ENCODE measurements at places on chromosomes 1 and 21.

DNA sequence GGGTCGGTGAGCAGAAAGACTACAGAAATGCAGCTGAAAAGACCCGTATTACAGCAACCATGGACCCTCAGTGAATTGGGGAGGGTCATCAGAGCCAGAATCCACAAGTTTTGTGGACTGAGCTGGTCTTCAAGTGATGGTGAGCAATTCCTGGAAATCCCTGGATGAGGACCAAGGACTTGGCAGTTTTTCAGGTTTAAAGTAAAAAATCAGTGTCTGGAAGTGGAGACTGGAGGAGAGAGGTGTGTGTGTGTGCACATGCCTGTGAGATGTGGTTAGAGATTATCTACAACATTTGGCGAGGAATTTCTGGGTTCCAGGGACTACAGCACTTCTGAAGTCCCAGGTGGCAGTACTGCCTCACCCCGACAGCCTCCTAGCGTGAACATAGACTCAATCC is 56.4 kb downstream of the KIRREL1 start:
- no peak overlapping the region for H3K27ac ChIP-seq
- no peak overlapping the region for H3K4me3 ChIP-seq

DNA sequence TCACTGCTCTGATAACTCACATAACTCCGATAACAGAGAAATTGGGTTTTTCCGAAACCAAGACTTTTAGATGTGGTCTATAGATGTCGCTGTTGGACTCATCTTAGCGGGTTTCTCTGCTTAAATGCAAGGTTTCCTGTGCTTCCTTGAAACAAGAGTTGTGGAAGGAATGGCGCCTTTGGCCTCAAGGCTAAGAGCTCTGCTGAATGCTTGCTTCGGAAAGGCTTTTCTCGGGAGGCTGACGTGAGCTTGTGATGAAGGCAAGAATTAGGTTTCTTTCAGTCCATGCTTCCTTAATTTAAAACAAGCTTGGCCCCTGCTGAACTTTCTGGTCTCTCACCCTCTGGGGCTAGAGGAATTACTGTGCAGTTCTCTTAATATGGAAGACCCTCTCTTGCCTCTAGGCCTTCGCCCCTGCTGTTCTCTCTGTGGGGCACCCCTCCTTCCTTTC is 113.5 kb downstream of the MAP3K21 start:
- H3K36me3 ChIP-seq: no peaks in the 10 kb centered on the region
- peaks cover 17% of the 10 kb centered on the region for H3K27me3 ChIP-seq
- peak; percentile 8 for DNase-seq
- no peak overlapping the region for H3K4me3 ChIP-seq

DNA sequence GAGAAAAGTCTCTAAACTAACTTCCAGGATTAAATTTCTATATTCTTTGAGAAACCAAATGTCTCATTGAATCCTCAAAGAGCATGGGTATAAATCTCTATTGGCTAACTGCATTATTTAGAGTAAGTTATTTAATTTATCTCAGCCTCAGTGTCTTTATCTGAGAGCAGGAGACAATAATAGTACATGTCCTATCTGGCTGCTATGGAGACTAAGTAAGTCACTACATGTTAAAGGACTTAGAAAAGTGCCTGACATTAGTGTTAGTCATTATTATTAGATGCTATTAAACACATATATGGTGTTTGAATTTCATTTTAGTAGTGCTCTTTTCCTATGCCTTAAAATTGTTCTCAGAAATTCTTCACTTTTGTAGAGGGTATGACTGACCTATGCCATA is 505.2 kb downstream of the NEGR1 start:
- DNase-seq: no peak
- no peaks in the 10 kb centered on the region for H3K4me1 ChIP-seq
- H3K4me3 ChIP-seq: no peak overlapping the region
- H3K27me3 ChIP-seq: no peaks in the 10 kb centered on the region

GRCh38 chr1:232676307-232676706 is 46.4 kb upstream of the SIPA1L2 start:
- peaks cover 2% of the 10 kb centered on the region for H3K27me3 ChIP-seq
- no peaks in the 10 kb centered on the region for H3K4me1 ChIP-seq
- DNase-seq: no peak
- no peak overlapping the region for H3K4me3 ChIP-seq

- H3K36me3 ChIP-seq: no peaks in the 10 kb centered on the region
- DNase-seq: no peak
- H3K4me1 ChIP-seq: peaks cover 16% of the 10 kb centered on the region
- H3K4me3 ChIP-seq: no peak overlapping the region
- H3K27me3 ChIP-seq: no peaks in the 10 kb centered on the region
- H3K27ac ChIP-seq: no peak overlapping the region
These were observed 198.6 kb upstream of the JUN start for GRCh38 chr1:58982259-58982998.

DNA sequence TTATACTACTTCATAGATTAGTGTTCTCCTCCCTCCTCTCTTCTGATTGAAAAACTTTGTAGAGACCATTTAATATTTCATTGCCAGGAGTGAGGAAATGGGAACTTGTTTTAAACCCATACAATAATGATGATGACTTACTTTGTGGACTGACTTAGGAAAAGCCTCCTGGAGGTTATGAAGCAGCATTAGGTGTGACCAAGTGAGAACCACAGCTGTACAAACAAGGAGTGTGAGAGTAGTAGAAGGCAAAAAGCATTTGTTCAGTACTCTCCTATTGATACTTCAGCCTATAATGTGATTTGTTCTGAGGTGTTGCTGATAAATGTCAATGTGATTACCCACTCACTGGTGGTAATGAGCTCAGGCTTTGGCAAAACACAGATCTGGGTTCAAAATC is 8.4 kb downstream of the TIPRL start:
- no peak overlapping the region for H3K4me3 ChIP-seq
- peaks cover 37% of the 10 kb centered on the region for H3K36me3 ChIP-seq
- no peaks in the 10 kb centered on the region for H3K27me3 ChIP-seq
- no peak for DNase-seq
- peaks cover 5% of the 10 kb centered on the region for H3K4me1 ChIP-seq

- H3K27me3 ChIP-seq: peaks cover 3% of the 10 kb centered on the region
- no peak overlapping the region for H3K4me3 ChIP-seq
- no peaks in the 10 kb centered on the region for H3K36me3 ChIP-seq
- no peak overlapping the region for H3K27ac ChIP-seq
- H3K4me1 ChIP-seq: no peaks in the 10 kb centered on the region
These were observed 29.3 kb upstream of the SRSF10 start for GRCh38 chr1:24009406-24009805.

DNA sequence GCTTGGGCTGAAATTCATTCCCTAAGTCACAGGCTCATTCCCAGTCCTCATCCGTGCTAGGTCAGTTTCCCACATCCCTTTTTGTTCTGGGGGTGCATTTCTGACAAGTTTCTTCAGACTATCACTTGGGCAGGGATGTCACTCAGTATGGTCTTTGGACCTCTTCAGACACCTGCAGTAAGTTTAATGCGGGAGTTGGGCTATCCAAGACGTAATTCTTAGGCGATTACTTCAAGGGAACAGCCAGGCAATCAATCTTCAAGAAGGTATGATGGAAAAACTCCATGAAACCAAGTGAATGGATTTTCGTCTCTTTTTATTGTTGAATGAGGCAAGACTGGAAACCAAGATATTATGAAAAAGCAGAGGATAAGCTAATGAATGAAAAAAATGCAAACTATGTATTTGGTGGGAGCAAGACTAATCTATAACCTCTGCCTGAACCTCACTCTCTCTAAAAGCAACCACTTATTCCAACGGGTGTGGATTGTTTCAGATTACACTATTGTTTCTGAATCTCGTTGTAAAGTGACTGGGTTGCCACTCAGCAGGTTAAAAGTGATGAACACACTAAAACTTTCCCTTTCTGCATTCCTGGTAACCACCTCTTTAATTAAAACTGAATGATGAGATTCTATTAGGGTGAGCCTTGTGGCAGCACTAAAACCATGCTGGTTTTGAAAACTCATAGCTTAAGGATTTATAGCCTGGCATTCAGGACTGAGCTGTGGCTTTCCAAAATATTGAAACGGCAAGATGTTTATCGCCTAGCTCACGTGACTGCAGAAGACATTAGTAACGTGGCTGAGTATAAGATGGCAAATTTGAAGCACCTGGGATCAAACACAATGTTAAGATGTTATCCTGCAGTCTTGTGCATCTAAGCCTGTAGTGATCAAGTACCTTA is 1.1 kb downstream of the RASAL2 start:
- H3K4me3 ChIP-seq: peak overlapping the region; percentile 6
- no peak for DNase-seq
- peaks cover 12% of the 10 kb centered on the region for H3K4me1 ChIP-seq
- H3K27me3 ChIP-seq: peaks cover 64% of the 10 kb centered on the region
- H3K27ac ChIP-seq: no peak overlapping the region

- no peaks in the 10 kb centered on the region for H3K4me1 ChIP-seq
- no peaks in the 10 kb centered on the region for H3K36me3 ChIP-seq
- H3K27me3 ChIP-seq: no peaks in the 10 kb centered on the region
- no peak overlapping the region for H3K27ac ChIP-seq
- H3K4me3 ChIP-seq: no peak overlapping the region
These were observed 160.2 kb downstream of the DENND1B start for GRCh38 chr1:197614916-197615692.

GRCh38 chr1:227777156-227777555 is 38.3 kb upstream of the PRSS38 start:
- no peaks in the 10 kb centered on the region for H3K36me3 ChIP-seq
- H3K4me1 ChIP-seq: peaks cover 15% of the 10 kb centered on the region
- H3K4me3 ChIP-seq: no peak overlapping the region
- no peak overlapping the region for H3K27ac ChIP-seq
- H3K27me3 ChIP-seq: no peaks in the 10 kb centered on the region

DNA sequence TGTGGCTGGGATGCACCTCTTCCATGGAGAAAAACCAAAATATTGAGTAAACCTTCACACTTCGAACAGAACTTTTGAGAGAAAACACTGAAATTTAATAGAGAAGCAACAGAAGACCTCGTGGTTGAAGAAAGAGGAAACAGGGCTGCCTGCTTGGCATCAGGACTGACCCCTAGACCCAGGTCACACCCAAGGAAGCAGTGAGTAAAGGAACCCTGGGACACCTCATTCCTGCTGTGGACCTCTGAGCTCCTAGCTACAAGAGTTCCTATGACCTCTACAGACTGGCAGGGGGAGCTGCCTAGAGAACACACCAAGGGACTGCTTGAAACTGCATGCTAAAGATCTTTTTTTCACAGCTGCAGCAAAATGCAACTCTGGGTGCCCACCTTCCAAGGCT is 67.8 kb downstream of the FASLG start:
- no peak for DNase-seq
- no peak overlapping the region for H3K4me3 ChIP-seq
- peaks cover 17% of the 10 kb centered on the region for H3K4me1 ChIP-seq
- H3K36me3 ChIP-seq: no peaks in the 10 kb centered on the region

DNA sequence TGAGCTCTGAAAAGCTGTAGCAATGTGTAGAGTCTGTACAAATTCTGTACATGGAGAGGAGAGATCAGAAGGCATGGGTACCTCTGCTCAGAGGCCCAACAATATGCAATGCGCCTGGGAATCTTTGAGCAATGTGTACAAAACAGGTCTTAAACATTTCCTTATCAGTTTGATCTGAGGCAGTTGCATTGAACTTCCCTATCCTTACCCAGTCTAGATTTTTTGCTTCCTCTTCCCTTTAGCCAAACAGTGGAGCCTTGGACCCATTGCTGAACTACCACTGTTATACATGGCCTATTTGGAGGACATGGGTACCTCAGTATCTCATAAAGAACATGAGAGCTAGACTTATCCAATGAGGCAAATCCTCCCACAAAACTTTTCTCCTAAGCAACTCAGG is 12.6 kb upstream of the MNDA start:
- H3K36me3 ChIP-seq: no peaks in the 10 kb centered on the region
- peaks cover 12% of the 10 kb centered on the region for H3K4me1 ChIP-seq
- H3K4me3 ChIP-seq: no peak overlapping the region
- H3K27me3 ChIP-seq: peaks cover 7% of the 10 kb centered on the region
- no peak overlapping the region for H3K27ac ChIP-seq

GRCh38 chr1:66684353-66684752 is 67.9 kb upstream of the DYNLT5 start:
- no peaks in the 10 kb centered on the region for H3K4me1 ChIP-seq
- no peaks in the 10 kb centered on the region for H3K36me3 ChIP-seq
- H3K27me3 ChIP-seq: no peaks in the 10 kb centered on the region
- no peak overlapping the region for H3K27ac ChIP-seq
- DNase-seq: no peak

GRCh38 chr1:78136680-78137079 is 90.9 kb downstream of the GIPC2 start:
- H3K4me1 ChIP-seq: peaks cover 4% of the 10 kb centered on the region
- no peaks in the 10 kb centered on the region for H3K36me3 ChIP-seq
- no peak for DNase-seq
- no peak overlapping the region for H3K27ac ChIP-seq
- H3K4me3 ChIP-seq: no peak overlapping the region
- no peaks in the 10 kb centered on the region for H3K27me3 ChIP-seq

- H3K4me3 ChIP-seq: no peak overlapping the region
- DNase-seq: no peak
- H3K36me3 ChIP-seq: no peaks in the 10 kb centered on the region
- peaks cover 14% of the 10 kb centered on the region for H3K27me3 ChIP-seq
- no peaks in the 10 kb centered on the region for H3K4me1 ChIP-seq
- no peak overlapping the region for H3K27ac ChIP-seq
These were observed 204.7 kb downstream of the NFIA start for GRCh38 chr1:61287014-61287413.

DNA sequence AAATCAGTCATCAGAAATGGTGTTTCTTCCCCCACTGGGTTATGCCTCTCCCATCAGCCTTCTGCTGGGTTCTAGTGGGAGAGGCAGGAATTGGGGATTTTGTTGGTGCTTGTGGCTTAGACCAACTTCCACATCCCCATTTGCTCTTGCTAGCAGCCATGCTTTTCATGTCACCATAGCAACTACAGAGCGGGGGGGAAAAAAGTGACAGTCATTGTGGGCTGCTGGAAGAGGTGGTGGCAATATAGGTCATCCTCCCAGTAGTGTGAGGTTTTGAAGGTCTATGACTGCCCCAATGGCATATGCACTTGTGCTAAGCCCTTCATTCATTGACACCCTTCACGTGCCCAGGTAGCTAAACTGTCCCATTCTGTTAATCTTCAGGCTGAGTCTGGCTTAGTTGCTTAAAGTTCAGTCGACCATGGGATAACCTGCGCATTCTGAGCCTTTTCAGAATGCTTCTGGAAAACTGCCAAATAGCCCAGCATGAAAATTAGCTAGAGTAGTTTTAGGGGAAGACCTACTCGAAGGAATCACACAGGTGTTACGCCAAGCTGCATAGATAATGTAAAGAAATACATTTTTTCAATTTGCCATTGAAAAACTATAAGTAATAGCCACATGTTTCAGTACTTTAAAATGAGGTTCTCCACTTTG is 53.7 kb upstream of the ZNF326 start:
- H3K36me3 ChIP-seq: peaks cover 1% of the 10 kb centered on the region
- peak; percentile 16 for DNase-seq
- no peak overlapping the region for H3K4me3 ChIP-seq
- H3K27ac ChIP-seq: no peak overlapping the region
- H3K27me3 ChIP-seq: no peaks in the 10 kb centered on the region
- no peaks in the 10 kb centered on the region for H3K4me1 ChIP-seq

- H3K4me1 ChIP-seq: peaks cover 44% of the 10 kb centered on the region
- peak; percentile 46 for DNase-seq
- H3K36me3 ChIP-seq: no peaks in the 10 kb centered on the region
- H3K27ac ChIP-seq: no peak overlapping the region
These were observed 160.1 kb upstream of the COL6A1 start for GRCh38 chr21:45821315-45821962.

Measured in activated naive CD4-positive, alpha-beta T cell treated with anti-CD3 and anti-CD28 coated beads for 36 hours (primary cell).